ENCODE measurements at places on chromosomes 4 and X.
A peak's percentile ranks its signal among the peaks of the same experiment; 100 is the strongest.

GRCh38 chrX:65545456-65545855, 10.9 kb upstream of the LAS1L start:
- no peak for DNase-seq

DNA sequence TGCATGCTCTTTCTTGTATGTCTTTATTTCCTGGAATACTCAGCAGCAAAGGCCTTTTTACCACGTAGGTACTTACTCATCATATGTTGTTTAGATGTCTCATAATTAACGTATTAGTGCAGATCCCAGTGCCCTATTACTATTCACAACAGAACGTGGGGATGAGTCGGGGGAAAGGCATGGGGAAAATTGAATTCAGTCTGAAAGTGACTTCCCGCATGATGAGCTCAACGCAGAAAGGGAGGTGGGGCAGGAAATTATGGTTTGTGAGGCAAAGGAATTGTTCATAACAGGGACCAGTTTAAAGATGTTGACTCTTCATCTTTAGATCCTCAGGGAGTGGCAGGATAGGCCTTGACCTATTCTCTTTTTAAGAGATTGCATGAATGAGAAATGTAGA, 2.0 kb upstream of the TMPRSS11D start:
- no peak for DNase-seq

- no peak for DNase-seq
Measured at GRCh38 chr4:177408023-177408422, 34.2 kb downstream of the AGA start.

GRCh38 chr4:183078634-183079033, 20.4 kb upstream of the WWC2 start:
- no peak for DNase-seq

GRCh38 chr4:80873571-80873970, 156.9 kb upstream of the BMP3 start:
- no peak for DNase-seq

- no peak for DNase-seq
Measured at GRCh38 chr4:19455850-19456602, 795.7 kb upstream of the SLIT2 start.

GRCh38 chrX:31461266-31461665, 389.4 kb upstream of the FTHL17 start:
- no peak for DNase-seq

- no peak for DNase-seq
Measured at GRCh38 chr4:188061083-188061482, 48.3 kb downstream of the TRIML2 start.

DNA sequence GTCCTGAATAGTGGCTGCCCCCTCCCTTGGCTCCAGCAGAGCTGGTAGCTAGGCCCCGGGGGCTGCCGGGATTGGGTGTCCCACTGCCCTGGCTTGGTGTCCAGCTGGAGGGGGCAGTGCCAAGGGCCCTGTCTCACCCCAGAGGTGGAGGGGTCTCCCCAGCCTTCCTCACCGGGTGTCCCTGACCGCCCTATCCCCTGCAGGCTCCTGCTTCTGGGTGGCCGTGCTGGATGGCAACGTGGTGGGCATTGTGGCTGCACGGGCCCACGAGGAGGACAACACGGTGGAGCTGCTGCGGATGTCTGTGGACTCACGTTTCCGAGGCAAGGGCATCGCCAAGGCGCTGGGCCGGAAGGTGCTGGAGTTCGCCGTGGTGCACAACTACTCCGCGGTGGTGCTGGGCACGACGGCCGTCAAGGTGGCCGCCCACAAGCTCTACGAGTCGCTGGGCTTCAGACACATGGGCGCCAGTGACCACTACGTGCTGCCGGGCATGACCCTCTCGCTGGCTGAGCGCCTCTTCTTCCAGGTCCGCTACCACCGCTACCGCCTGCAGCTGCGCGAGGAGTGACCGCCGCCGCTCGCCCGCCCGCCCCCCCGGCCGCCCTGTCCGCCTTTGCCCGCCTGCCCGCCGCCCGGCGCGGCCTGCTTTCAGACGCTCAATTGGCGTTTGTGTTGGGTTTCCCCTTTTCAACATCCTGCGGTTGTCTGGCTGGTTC, 4.6 kb downstream of the NAT8L start:
- DNase-seq, result no peak

DNA sequence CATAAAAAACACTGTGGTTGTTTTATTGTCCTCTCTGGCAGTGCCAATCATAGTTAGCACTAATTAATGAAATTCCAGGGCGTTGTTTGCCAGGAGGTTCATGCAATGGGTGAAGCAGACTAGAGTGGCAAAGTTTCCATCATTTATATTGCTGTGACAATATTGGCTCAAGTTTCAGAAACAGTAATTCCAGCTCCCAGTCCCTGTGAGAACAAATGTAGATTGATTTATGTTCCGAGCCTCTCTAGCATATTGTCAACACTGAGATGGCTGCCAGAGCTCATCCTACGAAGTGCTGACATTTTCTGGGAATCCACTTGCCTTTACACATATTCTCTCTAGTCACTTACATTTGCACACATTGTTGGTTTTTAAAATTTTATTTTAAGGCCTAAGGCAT, 440.0 kb upstream of the IGFBP7 start:
- no peak for DNase-seq

DNA sequence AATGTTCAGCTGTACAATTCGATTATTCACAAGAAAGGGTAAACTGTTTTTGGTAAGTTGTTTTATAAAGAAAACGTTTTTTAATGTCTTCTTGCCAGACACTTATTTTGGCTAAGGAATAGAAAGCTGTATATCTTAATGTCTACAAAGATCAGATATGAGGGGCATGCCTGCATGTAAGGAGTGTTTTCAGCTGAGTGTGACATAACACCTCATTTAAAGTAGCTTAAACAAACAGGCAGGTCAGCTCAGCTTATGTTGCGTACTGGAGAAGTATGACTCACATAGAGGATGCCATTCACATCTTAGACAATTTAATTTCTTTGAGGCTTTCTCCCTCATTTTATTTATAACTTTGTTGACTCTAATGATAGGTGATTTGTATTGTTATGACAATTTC, 30.4 kb downstream of the LAMTOR3 start:
- no peak for DNase-seq

GRCh38 chrX:15158736-15159406, 111.0 kb downstream of the ASB9 start:
- DNase-seq, result no peak

DNA sequence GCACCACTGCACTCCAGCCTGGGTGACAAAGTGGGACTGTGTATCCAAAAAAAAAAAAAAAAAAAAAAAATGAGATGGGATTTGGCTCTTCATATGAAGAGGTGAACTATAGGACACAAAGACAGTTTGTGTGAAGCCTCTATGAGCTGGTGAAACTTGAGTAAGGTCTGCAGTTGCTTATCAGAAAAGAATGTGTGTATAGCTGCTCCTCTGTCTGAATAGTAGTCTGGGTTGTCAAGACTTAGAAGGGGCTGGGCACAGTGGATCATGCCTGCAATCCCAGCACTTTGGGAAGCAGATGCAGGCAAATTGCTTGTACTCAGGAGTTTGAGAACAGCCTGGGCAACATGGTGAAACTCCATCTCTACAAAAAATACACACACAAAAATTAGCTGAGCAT, 82.8 kb downstream of the ARSF start:
- no peak for DNase-seq

DNA sequence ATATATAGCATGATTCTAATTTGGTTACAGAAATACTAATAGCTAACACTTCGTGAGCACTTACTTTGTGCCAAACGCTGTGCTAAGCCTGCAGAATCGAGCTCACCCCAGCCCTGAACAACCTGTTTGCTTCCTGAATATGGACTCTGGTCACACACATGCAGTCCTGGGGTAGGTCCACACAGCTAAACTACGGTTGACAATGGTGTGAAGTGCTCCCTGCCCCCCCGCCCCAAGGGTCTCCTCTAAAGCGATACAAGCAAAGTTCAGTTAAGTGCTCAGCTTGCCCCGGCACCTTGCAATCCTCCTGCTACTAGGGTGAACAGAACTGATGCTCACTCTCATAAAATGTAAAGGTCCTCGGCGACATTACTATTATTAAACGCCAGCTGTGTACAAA, 879 bp downstream of the FOXP3 start:
- no peak for DNase-seq

- DNase-seq, result no peak
Measured at GRCh38 chrX:131894995-131895394, 128.1 kb upstream of the STK26 start.

DNA sequence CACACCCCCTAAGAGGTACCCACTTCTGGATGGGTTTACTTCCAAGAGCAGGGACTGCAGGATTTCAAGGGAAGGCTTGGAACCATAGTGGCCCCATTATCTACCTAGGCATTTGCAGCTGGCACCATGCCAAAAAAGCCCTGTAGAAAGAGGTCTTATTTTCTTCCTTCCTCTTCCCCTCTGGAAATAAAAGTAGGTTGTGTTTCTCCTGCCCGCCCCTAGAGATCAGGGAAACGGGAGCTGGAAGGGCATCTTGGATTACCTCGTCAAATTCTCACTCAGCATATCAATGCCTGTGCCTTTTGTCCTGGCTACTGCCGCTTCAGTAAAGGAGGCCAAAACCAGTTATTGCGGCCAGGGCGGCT, 1.6 kb downstream of the SCD5 start:
- no peak for DNase-seq

DNA sequence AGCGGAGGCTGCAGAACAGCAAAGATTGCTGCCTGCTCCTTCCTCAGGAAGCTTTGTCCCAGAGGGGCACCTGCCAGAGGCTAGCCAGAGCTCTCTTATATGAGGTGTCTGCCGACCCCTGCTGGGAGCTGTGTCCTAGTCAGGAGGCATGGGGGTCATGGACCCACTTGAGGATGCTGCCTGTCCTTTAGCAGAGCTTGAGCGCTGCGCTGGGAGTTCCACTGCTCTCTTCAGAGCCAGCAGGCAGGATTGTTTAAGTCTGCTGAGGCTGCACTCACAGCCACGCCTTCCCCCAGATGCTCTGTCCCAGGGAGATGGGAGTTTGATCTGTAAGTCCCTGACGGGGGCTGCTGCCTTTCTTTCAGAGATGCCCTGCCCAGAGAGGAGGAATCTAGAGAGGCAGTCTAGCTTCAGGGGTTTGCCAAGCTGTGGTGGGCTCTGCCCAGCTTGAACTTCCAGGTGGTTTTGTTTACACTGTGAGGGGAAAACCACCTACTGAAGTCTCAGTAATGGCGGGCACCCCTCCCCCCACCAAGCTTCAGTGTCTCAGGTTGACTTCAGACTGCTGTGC, 10.9 kb downstream of the DCK start:
- no peak for DNase-seq

- peak; percentile 57 for DNase-seq
Measured at GRCh38 chr4:8440492-8441311, at the start of the genes ACOX3 and TRMT44. Gene ACOX3, minus strand, starts transcription at chr4:8440723. Its CDS starts 24,202 bp downstream, at chr4:8416521. Gene TRMT44, plus strand, starts transcription at chr4:8440777. Its CDS starts 46 bp downstream, at chr4:8440823.

DNA sequence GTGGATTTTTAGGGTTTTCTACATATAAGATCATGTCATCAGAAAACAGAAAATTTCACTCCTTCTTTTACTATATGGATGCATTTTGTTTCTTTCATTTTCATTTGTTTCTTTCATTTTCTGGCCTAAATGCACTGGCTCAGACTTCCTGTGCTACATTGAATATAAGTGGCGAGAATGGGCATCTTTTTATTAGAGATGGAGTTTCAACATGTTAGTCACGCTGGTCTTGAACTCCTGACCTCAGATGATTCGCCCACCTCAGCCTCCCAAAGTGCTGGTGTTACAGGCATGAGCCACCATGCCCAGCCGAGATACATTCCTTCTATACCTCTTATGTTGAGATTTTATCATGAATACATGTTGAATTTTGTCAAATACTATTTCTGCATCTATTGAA, 61.8 kb downstream of the BRWD3 start:
- no peak for DNase-seq

DNA sequence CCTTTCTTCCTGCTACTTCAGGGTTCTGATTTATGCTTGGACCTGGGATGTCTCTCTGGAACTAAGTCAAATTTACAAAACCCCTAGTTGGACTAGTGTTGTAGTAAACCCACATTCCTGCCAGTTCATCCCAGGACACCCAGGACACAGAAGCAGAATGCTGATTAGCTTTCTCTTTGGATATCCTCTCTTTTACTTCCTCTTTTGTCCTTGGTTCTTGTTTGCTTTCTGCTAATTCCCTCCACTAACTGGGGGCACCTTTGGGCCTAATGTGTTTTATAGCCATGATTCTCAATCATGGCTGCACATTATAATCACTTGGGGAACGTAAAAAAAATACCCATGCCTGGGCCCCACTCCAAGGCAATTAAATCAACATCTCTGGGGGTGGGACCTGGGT, 42.5 kb downstream of the LANCL3 start:
- no peak for DNase-seq

DNA sequence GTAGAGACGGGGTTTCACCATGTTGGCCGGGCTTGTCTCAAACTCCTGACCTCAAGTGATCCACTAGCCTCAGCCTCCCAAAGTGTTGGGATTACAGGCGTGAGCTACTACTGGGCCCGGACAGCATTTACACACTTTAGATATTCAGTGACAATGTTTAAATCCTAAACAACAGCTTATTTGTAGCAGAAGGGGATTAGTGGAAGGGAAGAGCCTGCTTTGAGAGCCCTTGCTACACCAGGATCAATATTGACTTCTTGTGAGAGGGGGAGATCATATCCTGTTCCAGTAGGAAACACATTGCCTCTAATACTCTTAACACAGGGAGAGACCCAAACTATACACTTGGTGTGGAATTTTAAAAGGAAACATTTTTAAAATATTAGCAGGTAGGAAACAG, 7.1 kb downstream of the MGST2 start:
- DNase-seq, result peak; percentile 46

DNA sequence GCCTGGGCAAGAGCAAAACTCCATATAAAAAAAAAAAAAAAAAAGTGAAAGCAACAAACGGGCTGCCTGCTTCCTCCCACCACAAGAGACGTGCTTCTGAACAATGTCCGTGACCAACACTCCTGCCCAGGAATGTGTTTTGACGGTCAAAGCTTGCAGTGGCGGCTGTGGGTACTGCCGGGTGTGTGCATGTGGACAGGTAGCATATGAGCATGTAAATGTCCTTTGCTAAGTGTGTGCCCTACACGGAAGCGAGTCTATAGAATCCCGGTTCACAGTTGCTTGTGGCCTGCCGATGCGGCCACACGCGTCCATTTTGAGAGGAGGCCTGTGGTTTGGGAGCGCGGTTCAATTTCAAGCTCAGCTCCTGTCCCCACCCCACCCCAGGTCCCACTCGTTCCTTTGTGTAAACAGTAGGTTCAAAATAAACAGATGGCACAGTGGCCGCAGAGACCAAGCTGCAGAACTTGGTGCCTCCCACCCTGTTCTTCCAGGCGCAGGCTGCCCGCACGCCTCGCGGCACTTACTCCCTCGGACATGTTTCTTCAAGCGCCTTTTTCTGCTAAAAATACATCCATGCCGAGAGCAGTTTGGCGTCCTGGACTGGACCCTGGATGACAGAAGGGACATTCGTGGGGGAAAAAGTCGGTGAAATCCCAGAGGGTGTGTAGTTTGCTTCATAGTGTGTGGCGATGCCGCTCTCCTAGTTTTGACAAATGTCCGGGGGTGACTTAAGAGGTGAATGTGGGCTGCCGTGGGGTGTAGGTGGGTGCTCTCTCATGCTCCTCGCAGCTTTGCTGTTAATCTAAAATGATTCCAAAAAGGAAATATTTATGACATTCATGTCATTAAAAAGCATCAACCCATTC, 11.5 kb upstream of the NKX1-1 start:
- peak; percentile 5 for DNase-seq

DNA sequence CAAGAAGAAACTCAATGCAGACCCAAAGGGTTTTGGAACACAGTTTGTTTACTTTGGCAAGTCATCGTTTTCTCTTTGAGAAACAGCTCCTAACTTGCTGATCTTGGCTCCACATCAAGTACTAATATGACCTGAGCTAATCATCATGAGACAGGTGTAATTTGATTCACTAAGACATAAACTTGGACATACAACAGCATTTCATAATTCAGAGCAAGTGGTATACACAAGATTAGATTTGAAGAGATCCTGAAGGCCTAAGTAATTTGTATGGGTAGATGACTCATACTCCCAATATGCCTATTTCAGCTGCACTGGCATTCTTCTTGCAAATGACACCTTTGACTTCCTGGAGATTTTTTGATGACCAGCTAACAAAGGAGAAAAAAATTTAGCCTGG, 1521.7 kb downstream of the RPA4 start:
- no peak for DNase-seq
